ENCODE measurements at places on chromosomes 3 and 15.

GRCh38 chr3:61638741-61639140 is 77.4 kb downstream of the PTPRG start:
- no peak for DNase-seq

DNA sequence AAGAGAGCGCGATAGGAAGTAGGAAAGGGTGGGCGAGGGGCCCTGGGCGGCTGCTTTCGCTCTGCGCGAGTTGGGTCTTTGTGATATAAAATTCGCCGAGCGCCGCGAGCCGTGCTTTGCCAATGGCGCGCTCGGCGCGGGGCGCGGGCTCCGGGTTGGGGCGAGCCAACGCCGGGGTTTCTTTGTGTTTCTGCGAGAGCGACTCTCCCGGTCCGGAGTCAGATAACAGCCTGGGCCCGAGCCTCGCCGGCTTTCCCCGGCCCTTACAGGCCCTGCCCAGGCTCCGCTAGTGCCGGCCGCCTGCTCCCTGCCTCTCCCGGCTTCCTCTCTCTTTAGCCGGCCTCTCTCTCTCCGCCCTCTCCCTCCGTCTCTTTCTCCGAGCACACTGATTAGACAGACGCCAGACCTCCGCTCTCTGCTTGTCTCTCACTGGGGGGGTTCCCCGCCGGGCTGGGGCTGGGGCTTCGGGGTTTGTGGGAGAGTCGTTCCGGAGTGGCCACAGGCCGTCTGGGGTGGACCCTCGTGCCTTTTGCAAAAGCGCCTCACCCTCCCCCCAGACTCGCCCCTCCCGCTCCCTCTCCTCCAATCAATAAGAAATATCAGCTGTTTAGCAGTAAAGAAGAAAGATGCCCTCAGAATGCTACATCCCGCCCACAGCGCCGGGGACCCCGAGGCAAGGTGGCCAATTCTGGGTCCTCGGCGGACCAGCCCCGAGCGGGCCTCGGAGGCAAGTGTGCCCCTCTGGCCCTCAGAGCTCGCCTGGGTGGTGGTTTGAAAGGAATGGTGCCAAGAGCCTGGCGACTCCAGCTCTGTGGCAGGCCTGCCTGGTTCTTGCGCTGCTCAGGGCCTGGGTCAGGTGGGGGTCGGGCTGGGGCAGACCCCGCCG is 2.9 kb downstream of the NR2F2 start:
- peak; percentile 62 for DNase-seq

DNA sequence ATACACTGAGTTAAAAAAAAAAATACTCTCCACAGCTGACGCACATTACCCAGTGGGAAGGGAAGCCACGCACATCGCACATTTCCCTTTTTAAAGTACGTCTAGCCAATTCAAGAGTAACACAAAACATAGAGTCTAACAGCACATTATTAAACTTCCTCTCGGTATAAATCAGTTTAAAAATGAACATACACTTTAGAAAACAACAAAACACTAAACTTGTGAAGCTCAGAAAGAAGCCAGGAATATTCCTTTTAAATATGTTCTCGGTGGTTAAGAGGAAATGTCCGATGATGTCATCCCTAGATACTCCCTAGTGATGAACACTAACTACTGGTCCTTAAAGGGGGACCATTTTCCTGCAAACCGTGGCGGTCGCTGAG is 721 bp downstream of the MYEF2 start:
- DNase-seq, result no peak

DNA sequence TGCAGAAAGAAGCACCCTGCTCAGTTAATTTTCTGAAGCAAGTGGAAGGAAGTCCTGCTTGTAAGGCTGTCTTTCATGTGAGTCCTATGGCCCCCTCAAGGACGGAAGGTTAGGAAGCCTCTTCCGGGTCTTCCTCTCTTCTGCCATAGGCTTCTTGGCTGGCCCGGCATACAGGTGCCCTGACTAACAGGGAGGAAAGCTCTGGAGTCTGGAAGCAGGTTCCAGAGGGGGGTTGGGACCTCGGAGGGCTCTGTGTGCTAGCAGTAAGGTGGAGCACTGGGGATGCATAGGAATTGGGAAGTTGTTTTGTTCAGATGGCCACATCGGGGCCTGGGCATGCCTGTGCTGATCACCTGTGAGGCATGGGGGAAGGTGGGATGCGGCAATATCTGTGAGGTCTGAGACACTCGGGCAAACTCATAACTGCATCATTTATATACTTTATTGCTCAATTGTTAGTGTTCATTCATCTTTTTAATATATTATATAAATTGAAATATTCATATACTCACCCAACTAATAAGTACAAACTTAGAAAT is 49.6 kb downstream of the TRAK1 start:
- no peak for DNase-seq

DNA sequence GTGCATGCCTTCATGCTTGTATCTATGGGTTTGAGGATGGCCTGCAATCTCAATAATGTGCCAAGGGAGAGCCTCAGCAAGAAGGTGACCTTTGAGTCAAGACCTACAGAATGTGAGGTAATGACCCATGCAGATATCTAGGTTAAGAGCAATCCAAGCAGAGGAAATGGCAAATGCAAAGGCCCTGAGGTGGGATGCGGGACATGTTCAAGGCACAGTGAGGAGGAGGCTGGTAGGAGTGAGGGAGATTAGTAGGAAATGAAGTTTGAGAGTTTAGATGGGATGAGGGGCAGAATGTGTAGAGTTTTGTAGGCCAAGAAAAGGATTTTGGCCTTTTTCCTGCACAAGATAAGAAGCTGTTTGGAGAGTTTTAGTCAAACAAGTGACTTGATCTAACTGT is 4.7 kb upstream of the MAP2K5 start:
- no peak for DNase-seq

DNA sequence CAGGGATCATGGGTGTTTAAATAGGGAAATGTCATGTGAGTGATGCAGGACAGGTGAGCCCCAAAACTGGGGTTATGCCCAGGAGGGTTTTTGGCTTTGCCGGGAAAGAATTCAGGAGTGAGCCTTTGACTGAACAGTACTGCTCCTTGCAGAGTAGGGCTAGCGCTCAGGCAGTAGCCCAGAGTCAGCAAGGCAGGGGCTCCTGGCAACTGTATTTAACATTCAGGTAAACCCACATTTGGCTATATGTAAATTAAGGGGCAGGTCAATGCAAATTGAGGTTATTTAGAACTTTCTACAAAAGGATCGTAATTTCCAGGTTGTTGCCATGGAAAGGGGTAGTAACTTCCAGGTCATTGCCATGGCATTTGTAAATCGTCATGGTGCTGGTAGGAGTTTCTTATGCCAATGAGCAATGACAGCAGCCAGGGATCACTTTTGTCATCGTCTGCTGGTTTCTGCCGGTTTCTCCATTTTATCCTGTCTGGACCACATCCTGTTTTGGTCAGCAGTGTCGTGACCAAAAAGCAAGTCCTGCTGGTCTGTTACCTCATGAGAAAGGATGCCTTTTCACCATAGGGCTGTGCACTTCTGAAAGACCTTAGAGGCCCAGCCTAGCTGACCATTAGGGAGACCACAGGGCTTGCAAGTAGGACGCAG is 24.3 kb downstream of the MTHFS start:
- no peak for DNase-seq

- no peak for DNase-seq
These were observed 105.5 kb downstream of the MME start for GRCh38 chr3:155185631-155186071.

DNA sequence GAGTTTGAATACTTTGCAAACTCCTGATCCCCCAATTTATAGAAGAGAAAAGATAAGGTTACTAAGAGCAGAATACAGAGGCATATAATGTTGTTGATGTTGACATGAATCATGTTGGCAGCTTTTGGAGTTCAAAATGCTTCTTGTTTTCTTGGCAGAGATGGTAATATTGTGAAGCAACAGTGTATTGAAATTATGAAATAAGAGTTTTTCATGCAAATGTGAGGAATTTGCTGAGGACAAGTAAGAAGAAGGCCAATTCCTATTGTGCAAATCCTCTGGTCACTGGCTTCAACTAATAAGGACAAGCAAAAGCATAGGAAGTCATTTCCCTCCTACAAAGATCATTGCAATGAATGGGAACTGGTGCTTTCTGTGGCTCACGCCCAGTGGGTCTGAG is 126.9 kb upstream of the CHL1 start:
- no peak for DNase-seq

DNA sequence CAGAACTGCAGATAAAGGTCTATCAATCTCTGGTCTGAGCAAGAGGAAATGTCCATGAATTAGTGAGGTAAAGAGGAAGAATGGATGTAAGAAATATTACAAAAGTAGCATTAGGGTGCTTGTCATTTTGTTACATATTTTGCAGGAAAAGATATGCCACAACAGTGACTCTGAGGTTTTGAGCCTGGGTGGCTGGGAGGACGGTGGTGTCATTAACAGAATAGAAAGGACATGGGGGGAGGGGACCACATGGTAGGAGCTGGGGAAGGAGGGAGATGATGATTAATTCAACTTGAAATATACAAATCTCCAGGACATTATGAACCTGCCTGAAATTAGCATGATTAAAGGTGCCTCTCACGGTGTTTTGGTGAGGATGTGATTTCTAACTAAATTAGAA is 245.5 kb upstream of the MDFIC2 start:
- no peak for DNase-seq

DNA sequence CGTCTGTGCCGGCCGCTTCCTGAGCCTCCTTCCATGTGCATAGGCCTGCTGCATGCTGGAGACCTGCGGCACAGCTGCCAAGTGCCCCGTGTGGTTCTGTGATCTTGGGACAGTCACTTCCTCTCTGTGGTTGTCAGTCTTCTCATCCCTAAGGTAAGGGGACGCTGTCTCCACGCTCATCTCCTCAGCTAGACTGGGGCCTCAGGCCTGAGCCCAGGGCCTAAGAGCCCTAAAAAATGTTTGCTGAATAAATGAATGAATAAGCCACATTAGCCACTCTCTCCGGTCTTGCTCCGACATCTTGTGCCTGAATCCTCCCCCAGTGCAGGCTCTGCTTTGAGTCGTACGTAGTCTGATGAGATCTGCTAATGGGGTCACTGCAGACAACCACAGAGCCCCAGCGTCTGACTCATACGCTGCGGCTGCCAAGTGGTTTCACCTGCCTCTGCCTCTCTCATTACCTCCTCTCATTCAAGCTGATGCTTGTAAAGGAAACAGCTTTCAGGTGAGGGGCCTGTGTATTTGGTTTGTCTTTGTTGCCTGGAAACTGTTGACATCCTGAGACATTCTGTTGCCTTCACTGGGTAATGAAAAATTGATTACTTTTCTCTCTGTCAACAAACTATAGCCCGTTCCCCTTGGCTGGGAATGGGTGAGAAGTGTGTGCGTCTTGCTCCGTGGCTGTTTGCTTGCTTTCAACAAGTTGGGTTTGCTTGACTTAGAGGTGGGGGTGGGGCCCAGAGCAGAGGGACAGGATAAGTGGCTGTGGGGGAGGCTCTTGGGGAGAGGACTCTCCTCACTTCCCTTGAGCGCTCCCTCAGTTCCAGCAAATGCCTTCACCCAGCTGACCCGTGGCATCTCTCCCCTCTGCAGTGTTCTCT is 15.9 kb downstream of the RPLP1 start:
- DNase-seq, result no peak

All from neural progenitor cell (in vitro differentiated cells).